ENCODE measurements at places on chromosomes 3 and 15. TPM values are rescaled to one million over a fixed set of nuclear protein-coding genes. Genes with fewer than 3 reads are reported as not detected.

The BLM gene
- 6.5 TPM for total RNA-seq

The NR1I2 gene
- 0.47 TPM for total RNA-seq

The APOD gene
- 9.4 TPM for total RNA-seq

The TRIM42 gene
- total RNA-seq: not detected

The DOCK3 gene
- 0.88 TPM for total RNA-seq

Measured in metanephros (tissue), 2 donors.